NCI-H2171 treated with DMSO at 0.1 percent for 48 hours (cell line): ENCODE measurements at places on chromosomes 3 and 15.

DNA sequence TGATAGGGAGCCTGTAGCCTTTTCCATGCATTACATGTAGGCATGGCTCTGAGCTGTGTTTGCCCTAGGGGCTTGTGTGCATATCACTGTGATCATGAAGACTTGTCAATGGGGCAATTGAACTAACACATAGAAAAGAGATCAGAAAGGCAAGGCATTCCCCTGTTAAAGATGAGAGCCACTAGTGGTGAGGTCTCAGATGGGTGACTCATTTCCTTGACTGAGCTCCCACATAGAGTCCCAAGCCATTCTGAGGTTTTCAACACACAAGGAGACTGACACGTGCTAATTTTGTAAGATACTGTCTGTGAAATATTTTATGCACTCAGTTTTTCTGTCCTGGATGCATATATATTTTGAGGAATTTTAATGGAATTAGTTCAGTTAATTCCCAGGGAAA, 53.8 kb downstream of the SAMMSON start:
- no peak for DNase-seq

- no peak for DNase-seq
Observed at GRCh38 chr15:55288006-55288717, 1.5 kb downstream of the RAB27A start.

GRCh38 chr15:71807125-71807629, 3.2 kb upstream of the NR2E3 start:
- DNase-seq = peak; percentile 4

GRCh38 chr3:142963516-142964448, at the start of gene PAQR9:
PAQR9 (minus strand) TSS chr3:142963674; CDS start chr3:142963336, 338 bp downstream.
- DNase-seq = peak; percentile 58

DNA sequence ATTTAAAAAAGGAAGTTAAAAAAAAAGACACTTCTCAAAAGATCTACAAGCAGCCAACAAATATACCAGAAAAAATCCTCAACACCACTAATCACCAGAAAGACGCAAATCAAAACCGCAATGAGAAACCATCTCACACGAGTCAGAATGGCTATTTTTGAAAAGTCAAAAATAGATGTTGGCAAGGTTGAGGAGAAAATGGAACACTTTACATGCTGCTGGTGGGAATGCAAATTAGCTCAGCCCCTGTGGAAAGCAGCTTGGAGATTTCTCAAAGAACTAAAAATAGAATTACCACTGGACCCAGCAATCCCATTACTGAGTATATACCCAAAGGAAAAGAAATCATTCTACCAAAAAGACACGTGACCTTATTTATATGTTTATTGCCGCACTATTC, 574.7 kb upstream of the ADAMTS9 start:
- DNase-seq = no peak

DNA sequence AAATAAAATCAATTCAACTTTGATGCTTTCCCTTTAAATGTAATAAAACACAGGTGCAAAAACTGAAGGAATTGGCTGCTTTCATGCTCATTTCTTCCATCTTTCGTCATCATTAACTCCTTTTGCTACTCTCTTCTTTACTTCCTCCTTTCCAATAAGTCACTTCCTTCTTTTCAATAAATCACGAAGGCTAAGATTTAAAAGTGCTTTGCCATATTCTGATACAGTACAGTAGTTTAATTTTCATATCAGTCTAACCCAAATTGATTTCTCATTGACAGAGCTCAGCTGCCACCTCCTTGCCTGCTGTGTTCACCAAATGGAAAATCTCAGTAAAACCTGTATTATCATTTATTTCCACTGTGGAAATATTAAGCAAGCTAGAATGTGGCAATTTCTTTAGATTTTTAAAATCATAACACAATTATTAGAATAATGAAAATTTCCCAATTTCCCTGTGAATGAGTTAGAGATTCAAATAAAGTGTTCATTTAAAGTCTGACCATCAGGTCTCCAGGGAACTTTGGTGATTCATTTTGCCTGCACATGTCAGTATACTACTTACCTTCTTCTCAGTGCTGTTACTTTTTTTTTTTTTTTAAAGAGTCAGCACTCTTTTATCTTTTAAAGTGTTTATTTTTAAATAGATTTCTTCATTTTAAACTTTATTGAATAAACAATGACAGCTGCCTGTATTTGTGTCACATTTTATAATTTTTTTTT, 41.6 kb downstream of the NANOGP8 start:
- DNase-seq = no peak

- no peak for DNase-seq
Observed at GRCh38 chr15:75352186-75353080, 5.6 kb downstream of the NEIL1 start.

GRCh38 chr3:103992469-103992868, 1374.2 kb upstream of the ALCAM start:
- DNase-seq = no peak

- no peak for DNase-seq
Observed at GRCh38 chr3:59245300-59245858, 195.6 kb upstream of the CFAP20DC start.

DNA sequence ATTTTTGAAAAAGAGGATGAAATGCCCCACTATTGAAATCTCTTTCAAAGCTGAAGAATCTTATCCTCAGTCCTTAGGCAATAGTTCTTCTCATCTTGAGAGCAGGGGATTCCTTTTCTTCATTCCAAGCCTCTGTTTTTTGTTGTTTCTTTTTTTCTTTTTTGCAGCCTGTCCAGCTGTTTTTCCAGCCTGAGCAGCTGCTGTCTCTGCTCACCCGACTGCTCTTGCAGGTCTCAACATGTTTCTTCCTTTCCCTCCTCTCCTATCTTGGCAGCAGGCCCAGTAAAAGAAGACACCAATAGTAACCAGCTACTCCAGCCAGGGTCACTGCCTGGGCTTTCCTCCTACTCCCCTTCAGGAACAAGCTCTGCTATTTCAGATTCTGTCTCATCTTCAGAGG, 23.8 kb downstream of the MEX3B start:
- peak; percentile 95 for DNase-seq

GRCh38 chr3:22734756-22735155, 468.4 kb upstream of the UBE2E2 start:
- DNase-seq = no peak

- DNase-seq = no peak
Observed at GRCh38 chr3:186825872-186826409, 16.6 kb upstream of the ADIPOQ start.

- DNase-seq = no peak
Observed at GRCh38 chr3:99714146-99714545, 75.8 kb downstream of the COL8A1 start.

GRCh38 chr3:100709842-100710260, 557 bp downstream of the TFG start:
- peak; percentile 73 for DNase-seq

GRCh38 chr15:79211481-79211880, 71.0 kb upstream of the ANKRD34C start:
- DNase-seq = no peak

GRCh38 chr15:96184297-96184696, 146.2 kb upstream of the NR2F2 start:
- DNase-seq = no peak

GRCh38 chr3:43148033-43148432, 42.2 kb upstream of the POMGNT2 start:
- DNase-seq = no peak

DNA sequence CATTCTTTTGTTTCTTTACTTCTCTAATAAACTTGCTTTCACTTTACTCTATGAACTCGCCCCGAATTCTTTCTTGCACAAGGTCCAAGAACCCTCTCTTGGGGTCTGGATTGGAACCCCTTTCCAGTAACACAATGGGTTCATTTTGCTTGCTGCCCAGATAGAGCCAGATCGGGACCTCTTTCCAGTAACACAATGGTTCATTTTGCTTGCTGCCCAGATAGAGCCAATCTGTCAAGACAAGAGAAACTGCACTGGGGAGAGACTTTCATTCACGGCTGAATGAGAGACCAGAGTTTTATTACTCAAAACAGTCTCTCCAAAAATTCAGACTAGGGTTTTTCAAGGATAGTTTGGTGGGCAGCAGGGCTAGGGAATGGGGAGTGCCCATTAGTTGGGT, 25.4 kb downstream of the METTL6 start:
- DNase-seq = no peak

DNA sequence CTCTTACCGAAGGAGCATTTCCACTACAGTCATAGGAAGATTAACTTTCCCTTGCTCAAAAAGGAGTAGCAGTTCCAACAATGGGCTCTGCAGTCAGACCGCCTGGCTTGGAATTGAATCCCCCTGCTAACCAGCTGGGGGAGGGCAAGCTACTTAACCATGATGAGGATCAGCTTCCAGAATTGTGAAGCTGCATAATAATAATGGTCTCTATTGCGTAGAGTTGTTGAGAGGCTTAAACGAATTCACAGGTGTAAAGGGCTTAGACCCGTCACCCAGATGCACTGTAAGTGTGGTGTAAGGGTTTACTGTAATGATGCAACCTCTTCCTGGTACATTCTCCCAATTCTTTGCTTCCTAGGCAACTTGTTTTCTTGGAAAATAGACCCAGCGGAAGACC, 185.2 kb upstream of the RGMA start:
- DNase-seq = no peak

DNA sequence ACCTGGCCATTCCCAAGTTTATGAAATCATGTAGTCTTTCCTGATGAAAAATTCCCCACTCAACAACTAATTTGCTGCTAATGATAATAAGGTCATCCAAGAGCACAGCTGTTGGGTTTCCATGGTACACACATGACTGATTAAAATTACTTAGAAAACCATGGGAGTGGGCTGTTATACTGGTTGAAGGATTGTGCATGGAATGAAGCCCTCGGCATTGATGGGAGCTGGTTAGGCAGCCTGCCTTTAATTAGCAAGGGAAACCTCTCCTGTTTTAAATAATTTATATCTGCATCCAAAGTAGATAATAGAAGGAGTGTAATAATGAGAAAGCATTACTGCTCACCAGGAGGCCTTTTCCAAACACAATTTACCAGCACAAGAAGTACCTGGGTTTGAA, 235.1 kb upstream of the CFAP20DC start:
- DNase-seq = no peak

GRCh38 chr3:37985637-37986320, 4.8 kb upstream of the VILL start:
- DNase-seq = no peak

- DNase-seq = no peak
Observed at GRCh38 chr3:30502051-30502741, 104.2 kb upstream of the TGFBR2 start.

DNA sequence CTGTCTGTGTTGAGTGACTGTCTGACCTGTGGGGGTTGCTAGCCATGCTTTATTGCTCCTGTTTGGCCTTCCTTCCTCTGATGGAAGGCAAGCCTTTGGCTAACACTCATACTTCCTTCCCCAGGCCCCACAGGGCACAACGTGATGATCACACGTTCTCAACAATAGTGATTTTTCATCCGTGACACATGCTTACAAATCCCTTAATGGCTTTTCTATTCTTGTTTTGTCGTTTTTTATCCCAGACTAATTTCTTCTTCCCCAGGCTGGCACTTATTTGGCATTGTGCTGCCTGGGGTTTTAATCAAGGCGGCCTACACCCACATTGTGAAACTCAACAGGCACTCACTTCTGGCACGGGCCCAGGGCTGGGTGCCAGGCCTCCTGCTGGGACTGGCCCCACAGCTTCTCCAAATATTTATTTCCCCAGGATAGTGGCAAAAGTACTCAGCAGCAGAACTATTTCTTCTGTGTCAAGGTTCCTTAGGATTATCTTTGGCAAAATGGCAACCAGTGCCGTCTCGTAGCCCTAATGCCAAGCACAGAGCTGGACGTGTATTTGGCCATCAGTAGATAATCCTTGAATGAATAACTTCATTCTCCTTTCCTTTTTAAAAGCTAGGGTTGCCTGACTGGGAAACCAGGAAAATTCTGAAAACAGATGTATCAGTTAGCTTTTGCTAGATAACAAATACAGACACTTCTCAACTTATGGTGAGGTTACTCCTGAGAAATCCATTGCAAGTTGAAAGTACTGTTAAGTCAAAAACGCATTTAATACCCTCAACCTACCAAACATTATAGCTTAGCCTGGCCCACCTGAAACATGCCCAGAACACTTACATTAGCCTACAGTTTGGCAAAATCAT, 30.6 kb downstream of the CMTM7 start:
- no peak for DNase-seq

DNA sequence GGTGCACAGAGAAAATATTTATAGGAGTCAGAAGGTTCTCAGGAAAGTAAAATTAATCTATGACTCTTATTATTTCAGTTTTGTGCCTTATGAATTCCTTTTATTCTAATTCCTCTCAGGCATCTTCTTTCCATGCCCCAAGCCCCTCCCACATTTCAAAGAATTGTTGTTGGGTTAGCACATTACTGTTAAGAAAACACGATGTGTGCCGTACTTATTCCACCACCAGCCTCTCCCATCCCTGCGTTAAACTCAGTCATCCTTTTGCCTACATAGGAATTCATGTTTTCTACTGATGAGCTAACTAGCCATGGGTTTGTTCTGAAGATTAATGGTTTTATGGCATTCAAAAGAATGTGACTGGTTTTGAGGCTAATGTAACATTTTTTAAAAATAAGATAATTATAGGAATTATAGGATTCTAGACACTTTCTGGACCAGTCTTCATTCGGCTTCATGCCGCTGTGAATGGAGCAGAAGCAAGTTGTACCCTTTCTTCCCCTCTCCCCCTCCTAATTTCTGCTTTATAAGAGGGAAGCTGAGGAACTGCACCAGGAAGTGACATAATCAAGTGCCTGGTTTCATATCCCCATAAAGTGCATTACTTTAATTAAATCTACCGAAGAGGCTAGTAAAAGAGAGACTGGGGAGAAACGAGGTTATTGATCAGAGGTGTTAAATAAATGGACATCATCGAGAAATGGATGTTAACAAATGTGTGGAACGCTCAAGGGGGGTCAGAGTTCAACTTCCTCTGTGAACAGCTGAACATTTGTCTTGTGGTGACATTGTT, 12.3 kb upstream of the MB21D2 start:
- DNase-seq = no peak

DNA sequence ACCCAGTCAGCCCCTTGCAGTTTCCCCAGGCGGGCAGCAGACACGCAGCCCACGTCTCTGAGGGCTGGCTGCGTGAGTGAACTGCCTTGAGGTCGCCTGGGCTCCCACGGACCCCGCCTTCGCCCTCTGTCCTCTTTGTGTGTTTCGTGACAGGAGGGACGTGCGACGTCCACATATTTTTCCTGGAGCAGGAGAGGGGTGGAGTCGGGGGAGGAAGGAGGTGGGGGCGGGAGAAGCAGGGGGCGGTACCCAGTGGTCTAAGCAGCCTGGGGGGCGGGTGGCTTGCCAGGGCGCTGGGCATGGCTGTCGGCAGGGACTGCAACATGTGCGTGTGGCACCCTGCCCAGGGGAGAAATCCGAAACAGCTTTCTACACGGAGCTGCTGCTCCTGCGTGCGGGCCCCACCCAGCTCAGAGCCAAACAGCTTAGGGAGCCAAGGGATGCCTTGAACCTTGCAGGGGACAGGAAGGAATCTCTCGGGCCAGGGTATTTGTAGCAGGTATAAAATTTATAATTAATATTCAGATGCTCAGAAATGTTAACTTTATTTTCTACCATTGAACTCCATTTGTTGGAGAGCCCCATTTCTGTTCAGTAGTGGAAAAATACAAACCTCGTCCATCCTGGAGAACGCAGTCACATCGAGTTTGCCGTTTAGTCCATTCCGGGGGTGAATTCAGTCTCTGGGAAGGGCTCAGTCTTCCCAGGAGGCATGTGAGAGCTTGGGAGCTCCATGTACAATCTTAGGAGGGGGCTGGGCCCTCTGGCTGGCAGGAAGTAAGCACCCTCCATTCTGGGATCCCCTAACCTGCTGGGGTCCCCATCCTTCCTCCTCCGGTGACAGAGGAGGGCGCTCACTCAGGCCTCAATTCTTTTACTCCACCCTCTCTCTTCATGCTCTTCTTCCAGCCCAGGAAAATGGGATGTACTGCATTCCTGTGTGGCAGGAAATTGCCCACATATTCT, 79.1 kb upstream of the MEF2A start:
- peak; percentile 92 for DNase-seq
